ENCODE measurements at places on chromosomes 3 and 15.
A peak's percentile ranks its signal among the peaks of the same experiment; 100 is the strongest.

DNA sequence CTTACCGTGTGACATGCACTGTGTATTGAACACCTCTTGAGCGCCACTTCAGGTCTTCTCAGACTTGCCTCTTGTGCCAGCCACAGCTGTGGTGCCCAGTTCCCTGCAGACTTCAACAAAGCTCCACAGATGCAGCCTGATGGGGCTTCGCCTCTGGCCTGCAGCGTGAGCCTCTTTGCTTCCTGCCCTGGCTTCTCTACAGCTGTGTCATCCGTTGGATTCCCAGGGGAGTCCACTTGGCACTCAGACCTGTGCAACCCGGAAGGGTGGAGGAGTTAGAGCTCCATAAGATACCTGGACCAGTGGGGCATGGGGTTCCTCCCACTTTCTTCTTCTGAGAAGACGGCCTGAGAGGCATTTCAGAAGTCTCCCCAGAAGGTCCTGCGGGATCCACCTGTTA lies 57.7 kb upstream of the BNIP2 start:
- DNase-seq = no peak

GRCh38 chr15:75090388-75090734 lies 67.0 kb downstream of the PPCDC start:
- DNase-seq = no peak

DNA sequence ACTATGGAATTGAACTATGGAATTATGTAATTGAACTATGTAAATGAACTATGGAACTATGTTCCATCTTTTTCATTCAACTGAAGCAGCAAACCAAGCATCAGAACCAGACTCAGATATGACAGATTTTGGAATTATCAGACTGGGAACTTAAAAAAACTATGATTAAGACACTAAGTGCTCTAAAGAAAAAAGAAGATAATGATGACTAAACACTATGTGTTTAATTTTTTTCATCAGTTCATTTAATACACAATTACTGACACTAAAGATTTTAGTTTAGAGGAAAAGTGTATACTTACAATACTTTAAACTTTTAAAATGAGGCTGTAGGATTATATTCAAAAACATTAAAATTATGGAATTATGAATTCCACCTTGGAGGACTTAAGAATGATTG lies 15.3 kb downstream of the RFX7 start:
- DNase-seq = no peak

DNA sequence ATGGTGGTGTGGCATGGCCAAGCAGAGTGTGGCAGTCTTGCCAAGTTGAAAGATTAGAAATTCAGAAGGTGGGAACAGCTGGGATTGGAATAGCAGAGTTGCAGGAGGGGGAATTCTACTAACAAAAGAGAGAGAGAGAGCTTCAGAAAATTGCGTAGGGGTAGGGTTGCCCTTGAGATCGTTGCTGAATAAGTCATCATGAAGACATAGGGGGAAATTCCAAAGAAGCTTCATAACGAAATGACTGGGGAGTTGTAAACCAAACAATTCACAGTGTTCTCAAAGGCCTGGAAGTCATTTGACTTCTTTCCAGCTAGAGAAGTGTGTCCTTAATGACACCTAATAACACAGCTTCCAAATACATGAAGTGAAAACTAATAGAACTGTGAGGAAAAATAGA lies 26.3 kb upstream of the TIPARP start:
- DNase-seq = no peak

GRCh38 chr15:61731099-61731498 lies 329.1 kb downstream of the VPS13C start:
- DNase-seq = no peak

GRCh38 chr15:32972686-32973085 lies 221.8 kb downstream of the FMN1 start:
- no peak for DNase-seq

DNA sequence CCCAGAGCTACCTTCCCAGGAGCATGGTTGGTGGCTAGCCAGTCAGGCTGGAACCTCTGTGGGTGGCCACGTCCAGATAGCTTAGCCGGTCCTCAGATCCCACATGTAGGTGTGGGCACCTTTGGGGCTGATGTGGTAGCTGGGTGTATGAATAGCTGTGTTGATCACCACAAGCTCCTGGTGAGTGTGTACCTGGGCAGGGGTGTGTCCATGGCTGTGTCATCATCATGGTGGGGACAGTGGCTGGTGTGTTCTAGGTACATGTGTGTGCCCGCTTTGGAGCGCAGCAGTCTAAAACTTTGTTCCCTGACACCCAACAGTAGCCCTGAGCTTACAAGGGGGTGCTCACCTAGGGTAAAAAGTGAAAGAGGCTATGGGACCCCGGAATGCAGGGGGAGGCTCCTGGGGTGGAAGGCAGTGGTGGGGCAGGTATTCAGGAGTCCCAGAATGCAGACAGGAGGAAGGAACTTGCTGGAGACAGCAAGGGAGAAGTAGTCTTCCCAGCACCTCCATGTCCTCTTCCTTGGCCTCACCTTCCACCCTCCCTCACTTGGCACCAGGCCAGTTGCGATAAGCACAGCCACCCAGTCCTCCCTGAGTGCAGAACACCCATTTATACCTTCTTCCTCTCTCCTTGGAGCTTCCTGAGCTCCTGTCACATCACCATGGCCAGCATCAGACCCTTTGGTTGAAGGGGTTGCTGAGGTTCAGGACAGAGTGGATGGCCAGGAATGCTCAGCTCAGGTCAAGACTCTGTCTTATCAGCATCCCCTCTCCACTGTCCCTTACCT lies 1.2 kb downstream of the CISH start:
- DNase-seq = peak; percentile 57

DNA sequence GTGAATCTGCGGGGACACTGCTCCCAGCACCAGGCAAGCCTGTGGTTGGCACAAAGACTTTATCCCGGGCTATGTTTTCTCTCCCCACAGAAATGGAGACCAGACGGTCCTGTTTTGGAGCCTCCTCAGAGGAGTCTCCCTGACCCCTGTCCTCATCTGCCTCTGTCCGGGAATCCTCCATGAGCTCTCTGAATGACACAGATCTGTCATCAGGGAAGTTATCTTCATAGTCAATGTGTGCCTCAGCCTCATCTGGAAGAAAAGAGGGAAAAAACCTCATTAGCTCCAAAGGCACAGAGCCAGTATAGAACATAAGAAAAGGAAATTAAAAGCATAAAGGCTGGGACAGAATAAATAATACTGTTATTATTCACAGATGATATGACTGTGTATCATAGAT lies 40.0 kb downstream of the CRTAP start:
- no peak for DNase-seq

DNA sequence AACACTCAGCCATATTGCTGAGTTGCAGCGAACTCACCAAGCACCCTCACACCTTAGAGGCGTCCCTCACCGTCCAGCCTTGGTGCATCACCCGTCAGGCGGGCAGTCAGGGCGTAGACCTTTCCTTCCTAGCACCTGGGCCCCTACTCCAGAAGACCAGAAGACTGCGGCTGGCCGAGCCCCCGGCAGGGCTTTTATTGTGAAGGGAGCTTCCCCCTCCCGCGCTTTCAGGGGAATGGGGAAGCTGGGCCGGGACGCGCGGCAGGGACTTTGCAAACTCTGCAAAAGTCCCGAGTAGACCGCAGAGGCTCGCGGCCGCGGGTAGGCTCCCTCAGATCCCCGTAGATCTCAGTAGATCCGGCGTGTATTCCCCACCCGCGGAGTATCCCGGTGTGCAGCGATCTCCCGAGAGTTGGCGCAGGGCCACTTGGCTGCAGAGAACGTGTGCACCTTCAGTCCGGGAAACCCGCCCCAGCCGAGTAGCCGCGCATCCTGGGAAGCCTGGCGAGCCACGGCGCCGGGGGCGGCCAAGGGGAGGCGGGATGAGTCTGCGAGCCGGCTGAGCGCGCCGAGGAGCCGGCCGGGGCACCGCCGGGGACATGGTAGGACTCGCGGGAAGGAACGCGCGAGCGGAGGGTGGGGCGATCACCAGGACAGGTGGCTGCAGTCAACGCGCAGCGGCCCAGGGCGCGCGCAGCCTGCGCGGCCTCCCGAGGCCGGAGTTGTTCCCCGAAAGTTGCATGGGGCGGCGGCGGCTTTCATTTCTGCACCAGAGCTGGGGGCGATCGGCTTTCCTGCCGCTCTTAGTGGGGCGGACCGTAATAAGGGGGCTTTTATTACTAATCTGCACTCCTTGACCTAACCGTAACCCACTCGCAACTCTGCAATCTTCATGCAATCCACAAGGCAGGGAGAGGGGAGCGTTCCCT lies at the start of gene GASK1A:
GASK1A (plus strand) TSS at position 268 of the 929 bp plus-strand sequence; CDS start at position 600, 332 bp downstream.
- DNase-seq = peak; percentile 42

DNA sequence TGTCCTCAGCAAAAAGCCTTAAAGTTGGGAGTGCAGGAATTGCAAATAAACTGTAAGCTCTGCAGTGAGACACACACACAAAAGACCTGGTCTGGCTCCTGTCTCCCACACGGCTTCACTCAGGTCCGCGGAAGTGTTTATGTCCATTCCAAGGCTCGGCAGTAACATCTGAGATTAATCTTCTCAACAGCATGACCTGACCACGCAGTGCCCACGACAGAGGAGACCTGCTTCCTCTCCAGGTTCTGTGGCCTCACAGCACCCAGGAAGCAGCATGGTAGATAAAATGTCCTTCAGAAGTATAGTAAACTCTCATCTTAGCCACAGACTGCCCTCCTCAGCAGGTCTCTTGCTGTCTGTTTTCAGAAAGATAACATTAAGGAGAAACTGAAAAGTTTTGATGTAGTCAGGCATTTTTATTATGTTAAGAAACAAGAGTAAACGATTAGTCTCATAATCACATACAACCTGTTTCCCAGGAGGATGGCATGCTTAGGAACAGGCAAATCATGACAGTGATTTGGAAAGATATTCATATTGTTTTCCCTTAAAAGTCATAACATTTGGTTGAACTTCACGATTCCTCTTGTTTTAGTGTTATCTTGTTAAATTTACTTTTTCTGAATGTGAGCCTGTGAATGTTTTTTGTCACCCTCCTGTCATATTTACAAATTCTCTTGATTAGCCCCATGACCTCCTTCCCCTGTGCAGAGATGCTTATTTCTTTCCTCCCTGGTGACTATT lies 34.6 kb downstream of the CD200R1L start:
- DNase-seq = no peak

GRCh38 chr3:21462141-21462540 lies 288.9 kb downstream of the ZNF385D start:
- no peak for DNase-seq

Measured in CD4-positive, alpha-beta T cell treated with Interleukin-6 for 4 hours (primary cell).